ENCODE measurements at places on chromosomes 4 and X.

DNA sequence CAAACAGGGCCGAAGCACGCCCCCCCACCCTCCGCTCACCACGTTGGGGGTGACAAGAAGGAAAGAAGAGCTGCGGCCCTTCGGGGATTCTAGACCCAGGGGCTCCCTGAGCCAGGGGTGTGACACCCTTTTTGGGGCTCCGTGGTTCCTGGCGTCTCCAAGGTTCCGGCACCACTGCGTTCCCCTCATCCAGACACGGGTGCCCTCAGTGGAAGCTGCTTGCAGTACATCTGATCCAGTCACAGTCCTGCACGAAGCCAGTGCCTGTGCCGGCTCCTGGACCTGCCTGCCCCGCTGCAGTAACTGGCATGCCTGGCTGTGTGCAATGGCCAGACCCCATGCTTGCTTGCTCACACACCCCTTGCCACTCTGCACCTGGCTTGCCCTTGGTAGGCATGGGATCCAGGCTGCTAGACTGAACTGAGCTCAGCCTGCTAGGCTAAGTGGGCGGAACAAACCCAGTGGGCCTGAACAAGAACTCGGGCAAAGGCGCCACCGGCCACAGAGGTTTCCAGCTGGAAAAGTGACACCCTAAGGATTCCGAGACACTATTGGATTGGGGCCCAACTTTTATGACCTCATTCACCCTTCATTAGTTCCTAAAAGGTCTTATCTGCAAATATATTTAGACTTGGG, 420.4 kb upstream of the AGA start:
- no peak for DNase-seq

DNA sequence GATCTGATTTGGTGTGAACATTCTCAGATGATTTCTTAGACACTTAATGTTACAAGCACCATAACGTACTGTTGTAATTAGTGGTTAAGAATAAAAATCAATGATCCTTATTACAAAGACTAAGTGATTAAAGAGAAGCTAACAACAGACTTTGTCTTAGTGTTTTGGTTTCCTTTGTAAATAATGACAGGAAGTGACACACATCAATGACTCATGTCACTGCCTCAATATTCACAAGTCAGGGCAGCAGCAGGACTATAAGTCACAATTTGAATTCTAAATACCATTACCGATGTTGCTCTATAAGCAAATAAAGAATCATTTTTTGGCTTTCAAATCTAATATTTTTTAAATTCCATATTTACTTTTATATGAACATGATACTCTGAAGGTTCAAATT, 115.8 kb upstream of the FAT4 start:
- no peak for DNase-seq

GRCh38 chr4:94357624-94358023, 15.0 kb upstream of the HPGDS start:
- DNase-seq = no peak

DNA sequence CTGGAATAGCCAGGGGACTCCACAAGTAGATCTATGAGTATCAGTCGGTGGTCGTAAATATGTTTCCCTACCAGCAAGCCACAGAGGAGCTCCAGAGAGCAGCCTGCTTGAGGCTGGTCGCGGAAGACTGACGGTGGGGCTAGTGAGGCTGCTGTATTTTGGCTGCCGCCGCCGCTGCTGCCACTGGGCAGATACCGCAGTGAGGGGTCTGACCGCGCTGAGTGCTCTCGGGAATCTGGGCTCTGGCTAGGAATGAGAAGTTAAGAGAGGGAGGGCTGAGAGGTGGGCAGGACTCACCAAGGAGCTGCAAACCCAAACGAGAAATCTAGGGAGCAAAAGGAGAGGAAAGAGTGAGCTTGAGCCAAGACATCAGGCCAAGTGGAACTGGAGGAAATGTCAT, at the start of gene EXOC1L:
EXOC1L (plus strand) TSS at position 157 of the 400 bp plus-strand sequence; CDS start at position 394, 237 bp downstream.
- DNase-seq = no peak

GRCh38 chrX:50638123-50638522, 167.5 kb upstream of the DGKK start:
- DNase-seq = no peak

DNA sequence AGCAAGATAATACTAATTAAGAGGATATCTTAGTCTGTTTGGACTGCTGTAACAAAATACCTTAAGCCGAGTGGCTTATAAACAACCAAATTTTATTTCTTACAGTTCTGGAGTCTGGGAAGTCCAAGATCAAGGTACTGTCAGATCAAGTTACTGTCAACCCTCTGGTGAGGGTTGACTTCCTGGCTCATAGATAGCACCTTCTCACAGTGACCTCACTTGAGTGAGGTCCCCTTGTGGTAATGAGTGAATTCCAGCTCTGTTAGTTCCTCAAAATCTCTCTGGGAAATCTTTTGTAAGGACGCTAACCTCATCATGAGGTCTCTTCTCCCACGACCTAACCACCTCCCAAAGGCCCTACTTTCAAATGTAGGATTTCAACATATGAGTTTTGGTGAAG, 36.9 kb upstream of the ADGRA3 start:
- no peak for DNase-seq

- DNase-seq = no peak
These were observed 107.7 kb upstream of the BCOR start for GRCh38 chrX:40205471-40205870.

- DNase-seq = no peak
These were observed 34.5 kb downstream of the TSPAN7 start for GRCh38 chrX:38595801-38596200.

DNA sequence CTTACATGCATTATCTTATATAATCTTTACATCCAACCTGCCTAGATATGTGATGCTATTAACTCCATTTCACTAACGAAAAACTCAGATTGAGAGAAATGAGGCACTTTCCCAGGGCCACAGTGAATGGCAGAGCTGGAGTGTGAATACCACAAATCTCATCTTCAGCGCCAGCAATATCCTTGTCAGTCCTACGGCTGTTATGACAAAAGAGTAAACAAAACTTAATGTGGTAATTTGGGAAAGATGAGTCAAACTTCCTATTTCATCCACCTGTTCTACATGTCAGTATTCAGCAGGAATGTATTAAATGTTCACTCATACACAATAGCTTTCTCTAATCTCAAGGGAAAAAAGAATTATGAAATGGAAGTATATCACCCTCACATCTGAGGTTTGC, 56.9 kb downstream of the FAT1 start:
- DNase-seq = no peak

GRCh38 chrX:131199091-131199490, 90.0 kb downstream of the IGSF1 start:
- DNase-seq = no peak

- DNase-seq = no peak
These were observed 961 bp upstream of the NOCT start for GRCh38 chr4:139014371-139015268.

- DNase-seq = no peak
These were observed 2338.8 kb downstream of the PCDH7 start for GRCh38 chr4:33058998-33059397.
